ENCODE measurements at places on chromosomes 3 and 15.
A peak's percentile ranks its signal among the peaks of the same experiment; 100 is the strongest.

DNA sequence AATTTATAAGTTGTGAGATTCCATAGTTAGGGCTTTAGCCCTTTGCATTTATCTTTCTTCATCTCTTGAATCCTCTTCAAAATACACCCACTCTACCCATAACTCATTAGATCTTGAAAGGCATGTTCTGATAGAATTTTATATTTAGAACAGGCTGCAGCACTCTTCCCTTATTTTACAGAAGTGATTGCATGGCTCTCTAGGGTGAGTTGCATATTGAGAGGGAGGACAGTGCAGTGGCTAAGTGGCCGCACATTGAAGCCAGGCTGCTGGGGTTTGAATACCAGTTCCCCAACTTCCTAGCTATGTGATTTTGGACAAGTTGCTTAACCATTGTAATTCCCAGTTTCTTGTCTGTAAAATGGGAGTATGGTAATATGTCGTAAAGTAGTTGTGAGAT is 2.5 kb downstream of the CD86 start:
- DNase-seq = no peak

DNA sequence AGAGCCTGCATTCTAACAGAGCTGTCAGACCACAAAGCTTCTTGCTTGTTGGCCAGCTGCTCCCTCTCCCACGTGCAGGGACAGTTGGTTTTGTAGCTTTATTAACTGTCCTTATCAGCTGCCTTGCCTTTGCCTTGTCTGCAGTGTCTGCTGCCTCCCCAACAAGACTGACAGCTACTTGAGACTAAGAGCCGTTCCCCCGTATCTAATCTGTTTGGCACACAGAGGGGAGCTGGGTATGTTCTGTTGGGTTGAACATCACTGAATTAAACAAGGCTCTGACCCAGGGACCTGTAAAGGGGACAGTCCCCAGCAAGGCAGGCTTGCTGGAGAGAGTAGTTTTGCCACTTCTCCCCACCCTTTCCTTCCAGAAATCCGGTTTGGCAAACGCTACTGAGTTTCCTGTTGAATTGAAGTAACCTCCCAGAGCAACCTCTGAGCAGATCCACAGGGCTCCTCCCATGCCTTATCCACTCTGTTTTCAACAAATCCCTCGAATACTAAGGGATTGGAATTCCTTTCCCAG is 116.1 kb downstream of the ANP32A start:
- no peak for DNase-seq

DNA sequence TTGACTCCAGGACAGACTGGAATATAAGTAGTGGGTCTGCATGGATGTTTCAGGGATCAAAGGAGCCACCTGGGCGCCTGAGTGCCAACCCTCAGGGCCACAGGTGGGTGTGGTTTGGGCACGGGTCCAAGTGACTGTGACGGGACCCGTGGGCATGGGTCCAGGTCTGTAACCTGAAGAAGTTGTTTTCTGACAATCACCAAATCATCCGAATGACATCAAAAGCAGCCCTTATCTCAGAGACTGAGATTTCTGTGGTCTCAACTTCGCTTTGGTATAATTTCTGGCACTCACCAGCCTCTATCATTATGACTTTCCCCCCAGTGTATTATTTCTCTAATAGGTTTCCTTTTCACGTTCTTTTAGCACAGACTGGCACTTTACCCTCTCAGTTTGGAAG is 24.4 kb downstream of the RLBP1 start:
- DNase-seq = no peak

DNA sequence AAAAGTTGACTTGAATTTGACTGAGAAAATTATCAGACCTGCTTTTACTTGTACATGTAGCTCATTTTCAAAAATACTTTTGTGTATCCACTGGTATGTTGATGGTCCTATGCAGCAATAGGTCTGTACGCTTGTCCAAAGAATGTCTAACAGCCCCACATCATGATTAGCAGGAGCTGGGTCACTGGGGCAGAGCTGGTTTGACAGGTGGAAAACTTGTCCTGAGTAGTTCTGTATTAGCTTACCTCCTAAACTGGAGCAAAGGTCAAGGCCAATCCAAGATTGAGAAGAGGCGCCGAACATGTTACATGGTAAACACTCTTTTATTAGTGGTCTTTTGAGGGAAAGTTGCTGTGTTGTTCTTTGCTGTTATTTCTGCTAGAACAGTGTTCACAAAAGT is 50.6 kb downstream of the GAP43 start:
- no peak for DNase-seq

- DNase-seq = no peak
Observed at GRCh38 chr3:129384594-129385323, 43.7 kb downstream of the EFCAB12 start.

DNA sequence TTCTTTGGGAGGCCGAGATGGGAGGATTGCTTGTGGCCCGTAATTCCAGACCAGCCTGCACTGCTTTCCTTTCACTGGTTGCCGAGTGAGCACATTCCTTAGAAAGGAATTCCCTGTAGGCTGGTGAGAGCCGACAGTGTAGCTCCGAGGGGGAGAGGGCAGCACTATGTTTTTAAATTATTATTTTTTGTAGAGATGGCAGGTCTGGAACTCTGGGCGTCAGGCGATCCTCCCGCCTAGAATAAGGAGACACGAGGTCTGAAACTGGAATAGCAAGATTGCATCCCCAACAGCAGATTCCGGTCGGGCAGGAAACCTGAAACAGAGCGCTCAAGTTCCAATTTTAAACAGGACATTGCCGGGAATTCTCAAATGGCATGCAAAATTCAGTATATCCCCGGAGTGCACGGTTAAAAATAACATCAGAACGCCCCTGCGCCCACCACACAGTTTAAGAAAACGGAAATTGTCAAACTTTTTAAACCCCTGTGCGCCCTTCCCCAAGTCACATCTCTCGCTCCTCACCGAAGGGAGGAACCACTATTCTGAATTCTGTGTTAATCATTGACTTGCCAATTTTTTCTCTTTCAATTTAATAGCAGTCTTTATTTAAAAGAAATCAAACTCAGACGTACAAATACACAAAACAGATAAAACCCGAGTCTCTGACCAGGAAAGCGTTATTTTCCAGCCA is 643 bp upstream of the RNU5B-1 start:
- DNase-seq = peak; percentile 72

- DNase-seq = no peak
Observed at GRCh38 chr3:133441867-133442270, 42.0 kb downstream of the BFSP2 start.

DNA sequence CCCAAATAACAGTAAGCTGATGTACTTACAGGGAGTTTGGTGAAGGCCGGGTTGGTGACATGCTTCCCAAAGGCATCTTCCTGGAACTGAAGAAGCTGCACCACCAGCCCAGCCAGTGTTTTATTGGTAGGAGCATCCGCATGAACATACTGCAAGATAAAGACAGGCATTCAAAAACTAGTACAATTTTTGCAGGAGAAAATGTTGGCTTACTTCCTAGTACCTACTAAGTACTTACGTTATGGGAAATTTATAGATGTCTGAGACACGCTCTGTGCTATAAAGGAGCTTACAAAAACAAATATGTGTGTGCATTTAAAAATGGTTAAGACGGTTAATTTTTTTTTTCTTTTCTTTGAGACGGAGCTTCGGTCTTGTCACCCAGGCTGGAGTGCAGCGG is 8.9 kb downstream of the SMARCC1 start:
- no peak for DNase-seq

DNA sequence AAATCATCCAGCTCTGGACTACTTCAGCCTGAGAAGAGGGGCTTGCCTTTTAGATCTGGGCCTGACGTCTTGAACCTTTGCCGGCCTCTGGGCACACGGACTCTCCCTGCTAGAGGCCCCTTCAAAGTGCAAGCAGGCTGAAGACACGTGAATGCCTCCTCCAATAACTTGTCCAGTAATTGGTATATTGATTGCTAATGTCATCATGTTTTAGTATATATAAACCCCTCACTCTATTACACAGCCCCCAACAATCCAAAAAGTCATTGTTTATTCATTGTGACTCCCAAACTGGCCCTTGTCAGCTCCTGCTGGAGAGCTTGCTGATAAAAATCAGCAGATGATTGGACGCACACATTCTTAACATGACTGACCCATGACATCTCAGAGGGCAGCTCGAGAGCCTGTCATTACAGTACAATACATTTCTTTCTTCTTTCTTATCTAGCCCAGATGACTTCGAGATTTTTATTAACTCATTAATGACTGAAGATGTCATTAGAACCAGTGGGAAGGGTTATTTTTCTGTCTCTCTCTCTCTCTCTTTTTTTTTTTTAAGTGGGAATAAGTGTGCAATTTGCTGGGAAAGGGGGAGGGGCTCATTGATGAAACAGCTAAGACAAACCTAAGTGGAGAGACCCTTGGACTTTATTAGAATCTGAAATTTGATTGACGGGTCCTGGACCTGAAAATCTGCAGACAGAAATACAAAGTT is 65.5 kb upstream of the NR2F2 start:
- DNase-seq = no peak

DNA sequence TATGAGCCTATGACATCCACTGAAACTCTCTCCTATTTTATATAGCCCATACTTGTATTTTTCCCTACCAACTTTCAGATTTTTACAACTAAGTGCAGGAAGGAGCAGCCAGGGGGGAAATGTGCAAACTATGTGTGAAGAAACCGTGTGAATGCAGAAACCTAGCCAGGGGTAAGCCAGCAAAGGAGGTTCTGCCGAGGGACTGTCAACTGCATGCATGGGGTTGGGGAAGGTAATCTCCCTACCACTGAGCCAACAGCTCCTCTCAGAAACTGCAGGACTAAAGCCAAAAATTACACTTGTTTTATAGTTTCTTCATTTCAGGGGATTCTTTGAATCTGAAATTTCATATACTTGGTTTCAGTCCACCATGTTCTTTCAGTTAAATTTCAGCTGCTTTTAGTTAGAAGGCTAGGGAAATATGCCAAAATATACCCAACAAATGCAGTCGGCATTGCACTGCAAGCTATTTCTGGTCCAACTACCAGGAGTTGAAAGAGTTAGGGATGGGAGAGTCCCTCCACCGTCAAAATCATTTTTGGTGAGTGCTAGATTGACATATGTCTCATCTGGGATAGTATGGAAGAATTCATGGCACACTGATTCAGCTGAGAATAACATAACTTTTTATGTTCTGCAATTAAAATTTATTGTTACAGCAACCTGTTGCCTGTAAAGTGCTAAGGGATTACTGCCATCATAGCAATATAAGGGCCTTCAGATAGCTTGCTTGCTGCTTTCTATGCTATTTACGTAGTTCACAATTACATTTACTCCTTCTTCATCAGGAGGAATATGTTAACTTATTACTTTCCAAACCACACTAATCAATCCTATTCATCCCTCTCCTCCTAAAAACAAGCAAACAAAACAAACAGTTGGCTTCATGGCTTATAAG is 904.2 kb downstream of the ROBO1 start:
- no peak for DNase-seq

DNA sequence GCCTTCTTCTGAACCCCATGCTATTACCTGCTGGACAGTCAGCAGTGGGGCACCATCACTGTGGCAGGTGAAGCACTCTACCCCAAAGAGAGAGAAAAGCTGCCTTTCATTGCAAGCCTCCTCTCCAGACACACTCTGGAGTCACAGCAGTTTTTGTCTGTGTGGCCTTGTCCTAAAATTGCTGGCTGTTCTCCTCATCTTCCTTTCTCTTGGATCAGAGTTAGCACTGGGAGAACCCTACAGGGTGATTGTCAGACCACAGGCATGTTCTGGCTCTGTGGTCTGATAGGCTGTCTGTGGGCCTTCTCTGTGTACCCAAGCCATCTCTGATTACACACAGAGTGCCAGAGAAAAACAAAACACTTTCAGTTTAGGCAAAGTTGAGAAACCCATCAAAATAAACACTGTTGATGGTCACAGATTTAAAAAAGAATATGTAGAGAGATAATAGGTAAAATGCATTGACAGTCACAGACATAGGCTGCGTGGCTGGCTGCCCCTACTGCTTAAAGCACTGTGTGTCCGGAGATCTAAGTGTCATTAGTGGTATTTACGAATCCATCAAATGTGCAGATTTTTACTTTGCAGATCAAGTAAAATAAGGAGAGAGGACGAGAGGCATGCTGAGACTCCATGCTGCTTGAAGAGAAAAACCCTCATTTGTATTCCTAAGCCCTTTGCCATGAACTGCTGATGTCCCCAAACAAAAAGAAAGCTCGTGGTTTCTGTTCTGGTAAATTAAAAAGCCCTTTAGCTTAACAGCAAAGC is 689.9 kb downstream of the TUSC7 start:
- DNase-seq = peak; percentile 80

DNA sequence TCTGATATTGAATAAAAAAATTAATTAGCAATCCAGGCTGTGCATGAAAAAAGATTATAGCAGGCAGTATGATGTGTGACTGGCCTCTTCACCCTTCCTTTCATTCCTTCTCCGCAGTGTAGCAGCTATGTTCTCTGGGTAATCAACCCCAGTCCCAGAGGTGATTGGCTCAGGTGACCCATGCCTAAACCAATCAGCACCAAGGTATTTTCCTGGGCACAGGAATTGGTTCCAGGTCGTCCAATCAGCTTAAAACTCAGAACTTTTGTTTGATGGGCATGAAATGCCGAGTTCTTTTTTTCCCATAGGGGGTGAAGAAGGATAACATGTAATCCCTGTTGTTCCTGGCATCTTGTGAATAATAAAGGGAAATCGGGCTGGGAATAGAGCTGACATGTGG is 5.8 kb upstream of the BNC1 start:
- DNase-seq = no peak

GRCh38 chr3:10463533-10464434 is 41.6 kb downstream of the ATP2B2 start:
- DNase-seq = no peak

DNA sequence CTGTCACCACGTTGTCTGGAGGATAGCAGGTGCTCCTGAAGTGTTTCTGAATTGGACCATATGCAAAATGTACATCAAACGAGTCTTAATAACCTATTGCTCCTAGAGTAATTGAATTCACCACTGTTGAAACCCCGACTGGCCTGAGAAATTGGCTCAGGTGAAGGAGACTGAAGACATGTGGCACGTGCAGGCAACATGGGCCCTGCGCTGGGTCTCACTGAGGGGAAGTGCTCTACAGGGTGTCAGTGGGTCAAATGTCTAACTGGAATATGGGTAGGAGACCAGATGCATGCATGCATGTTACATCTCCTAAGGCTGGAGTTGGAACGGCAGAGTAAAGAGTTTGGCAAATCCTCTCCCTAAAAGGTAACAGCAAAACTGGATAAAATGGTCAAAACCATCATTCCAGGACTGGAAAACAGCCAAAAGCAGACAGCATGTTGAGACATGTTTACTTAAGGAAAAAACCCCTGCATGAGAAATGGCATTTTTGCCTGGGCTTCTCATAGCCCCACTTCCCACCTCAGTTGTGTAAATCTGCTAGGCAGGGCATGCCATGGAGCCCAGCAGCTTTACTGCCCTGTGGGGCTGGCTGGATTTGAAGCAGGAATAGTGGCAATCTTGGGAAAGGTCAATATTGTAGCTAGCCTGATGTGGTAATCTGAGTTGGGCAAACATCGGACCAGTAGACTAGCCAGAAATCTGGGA is 131.3 kb downstream of the TJP1 start:
- peak; percentile 37 for DNase-seq

- no peak for DNase-seq
Observed at GRCh38 chr15:54836052-54836795, 360.5 kb downstream of the RSL24D1 start.

GRCh38 chr15:41900526-41901380 is 6.9 kb upstream of the SPTBN5 start:
- DNase-seq = no peak

GRCh38 chr3:184389935-184390528 is 10.2 kb downstream of the CHRD start:
- DNase-seq = no peak
